Karpas-422 (cell line): ENCODE measurements at places on chromosomes 3 and 15. TPM values are rescaled to one million over a fixed set of nuclear protein-coding genes. Genes with fewer than 3 reads are reported as not detected.

The C3orf49 gene
- total RNA-seq, result not detected in 2 replicates

DNA sequence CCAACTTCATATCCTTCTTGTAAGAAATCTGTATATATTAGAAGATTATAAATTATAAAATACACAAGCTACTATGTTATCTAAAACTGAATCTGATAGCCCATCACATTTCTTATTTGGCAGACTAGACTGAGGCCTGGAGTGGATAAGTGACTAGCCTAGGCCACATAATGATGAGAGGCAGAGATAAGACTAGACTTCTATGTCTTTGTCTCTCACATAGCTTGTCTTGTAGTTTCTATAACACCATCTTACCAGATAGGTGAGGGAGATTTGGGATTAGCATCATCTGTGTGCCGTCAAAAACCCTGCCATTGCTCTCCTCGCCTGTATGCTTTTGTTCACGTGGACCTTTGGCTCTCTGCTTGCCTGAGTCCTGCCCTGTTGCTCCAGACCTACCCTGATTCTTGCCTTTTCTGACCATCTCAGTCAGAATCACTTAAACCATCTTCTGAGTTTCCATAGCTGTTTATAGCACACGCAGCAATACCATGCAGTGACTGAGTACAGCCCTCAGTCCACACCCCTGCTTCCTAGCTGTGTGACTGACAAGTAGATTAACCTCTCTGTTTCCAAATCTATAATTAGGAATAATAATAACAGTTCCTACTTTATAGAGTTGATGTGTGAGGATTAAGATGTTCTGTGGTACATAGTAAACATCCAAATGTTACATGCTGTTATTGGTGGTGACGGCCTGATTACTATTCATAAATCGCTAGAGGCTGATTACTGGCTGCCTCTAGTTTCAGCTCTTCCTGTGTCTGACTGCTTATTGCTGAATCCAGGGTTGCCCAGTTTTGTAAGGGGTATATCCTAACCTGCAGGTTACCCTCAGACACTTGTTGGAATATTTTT lies 49.7 kb downstream of the PDE8A start:
- H3K27me3 ChIP-seq, result no peaks in the 10 kb centered on the region
- no peaks in the 10 kb centered on the region for H3K4me1 ChIP-seq
- no peak overlapping the region for H3K27ac ChIP-seq
- DNase-seq, result no peak
- no peak overlapping the region for H3K4me3 ChIP-seq
- H3K36me3 ChIP-seq, result no peaks in the 10 kb centered on the region

- no peaks in the 10 kb centered on the region for H3K4me1 ChIP-seq
- no peaks in the 10 kb centered on the region for H3K27me3 ChIP-seq
- H3K27ac ChIP-seq, result no peak overlapping the region
- DNase-seq, result no peak
- no peak overlapping the region for H3K4me3 ChIP-seq
These were observed 83.9 kb upstream of the KCNAB1 start for GRCh38 chr3:156036258-156037053.

DNA sequence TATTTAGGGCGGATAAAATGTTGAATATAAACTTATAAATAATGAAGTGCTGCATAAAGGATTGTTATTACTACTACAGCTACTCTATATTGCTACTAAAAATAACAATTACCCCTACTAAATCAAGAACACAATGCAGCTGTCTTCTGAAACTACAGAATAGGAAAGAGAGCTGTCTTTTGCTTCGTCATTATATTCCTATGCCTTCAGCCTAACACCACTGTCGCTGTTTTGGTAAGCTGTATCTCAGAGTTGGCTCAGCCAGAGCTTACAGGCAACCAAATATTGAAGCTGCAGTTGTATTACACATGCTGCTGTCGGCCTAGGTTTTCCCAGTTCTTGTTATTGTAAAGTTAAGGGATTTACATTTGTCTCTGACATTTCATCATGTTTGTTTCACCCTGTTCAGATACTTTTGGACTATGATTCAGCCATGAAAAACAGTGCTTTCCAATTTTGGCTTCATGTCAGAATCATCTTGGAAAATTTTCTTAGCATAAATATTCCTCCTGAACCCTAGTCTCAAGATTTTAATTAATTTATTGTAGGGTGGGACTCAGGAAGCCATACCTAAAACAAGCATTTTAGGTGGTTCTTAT lies 31.3 kb upstream of the LPP start:
- DNase-seq, result no peak
- no peaks in the 10 kb centered on the region for H3K27me3 ChIP-seq
- H3K4me1 ChIP-seq, result peaks cover 24% of the 10 kb centered on the region
- no peaks in the 10 kb centered on the region for H3K36me3 ChIP-seq
